ENCODE measurements at places on chromosomes 11 and 22.

DNA sequence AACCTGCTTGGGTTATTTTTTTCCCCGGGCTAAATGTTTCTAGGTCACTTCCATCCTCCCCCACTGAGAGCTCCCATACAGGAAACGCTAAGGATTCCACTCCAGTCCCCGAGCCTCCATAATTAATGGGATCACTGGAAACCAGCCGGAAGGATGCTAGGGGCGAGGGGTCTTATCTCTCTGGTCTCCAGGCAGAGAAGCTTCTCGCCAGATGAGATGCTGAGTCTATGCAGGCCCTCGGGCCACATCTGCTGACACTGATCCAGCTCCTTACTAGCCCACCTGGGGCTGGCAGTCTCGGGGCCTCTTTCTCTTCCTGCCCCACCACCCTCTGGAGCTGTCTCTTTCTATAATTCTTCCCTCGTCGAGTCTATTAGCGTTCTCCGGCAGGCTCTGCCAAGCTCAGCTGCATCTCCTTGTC lies 125.9 kb upstream of the SYT13 start:
- DNase-seq = no peak

DNA sequence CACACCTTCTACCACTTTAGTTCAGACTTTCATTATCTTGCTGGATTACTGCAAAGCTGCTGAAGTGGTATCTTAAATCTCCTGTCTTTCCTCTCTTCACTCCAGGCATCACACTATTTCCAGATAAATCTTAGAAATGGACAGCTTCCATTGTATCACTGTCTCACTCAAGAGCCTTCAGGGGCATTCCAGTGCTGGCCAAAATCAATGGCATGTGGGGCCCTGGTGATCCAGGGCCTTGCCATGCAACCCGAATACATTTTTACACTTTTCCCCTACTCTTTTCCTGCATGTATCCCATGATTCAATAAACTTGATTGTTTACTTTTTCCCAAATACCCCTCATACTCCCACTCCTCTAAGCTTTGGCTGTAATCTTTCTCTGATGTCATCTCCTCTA lies 39.4 kb upstream of the DEUP1 start:
- no peak for DNase-seq

DNA sequence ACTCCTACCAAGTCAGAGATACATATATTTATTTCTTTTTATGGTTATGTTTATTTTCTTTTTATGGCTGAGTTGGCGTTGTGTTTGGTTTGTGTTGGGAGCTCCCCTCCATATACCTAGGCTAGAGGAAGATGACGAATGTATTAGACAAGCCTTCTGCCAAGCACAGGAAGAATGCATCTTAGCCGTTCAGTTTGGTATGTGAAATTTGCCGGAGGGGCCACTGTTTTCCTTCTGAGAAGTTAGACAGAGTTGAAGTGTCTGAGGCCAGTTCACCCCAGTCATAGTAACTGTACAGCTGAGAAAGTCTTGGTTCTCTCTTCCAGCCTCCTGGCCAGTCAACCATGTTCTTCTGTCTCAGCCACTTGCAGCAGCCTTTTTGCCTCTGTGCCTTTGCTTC lies 29.8 kb downstream of the TEAD1 start:
- DNase-seq = no peak

- no peak for DNase-seq
These were observed 90.3 kb downstream of the PAX6 start for GRCh38 chr11:31720671-31721365.

- no peak for DNase-seq
These were observed 52.1 kb upstream of the NFRKB start for GRCh38 chr11:129947474-129947873.

DNA sequence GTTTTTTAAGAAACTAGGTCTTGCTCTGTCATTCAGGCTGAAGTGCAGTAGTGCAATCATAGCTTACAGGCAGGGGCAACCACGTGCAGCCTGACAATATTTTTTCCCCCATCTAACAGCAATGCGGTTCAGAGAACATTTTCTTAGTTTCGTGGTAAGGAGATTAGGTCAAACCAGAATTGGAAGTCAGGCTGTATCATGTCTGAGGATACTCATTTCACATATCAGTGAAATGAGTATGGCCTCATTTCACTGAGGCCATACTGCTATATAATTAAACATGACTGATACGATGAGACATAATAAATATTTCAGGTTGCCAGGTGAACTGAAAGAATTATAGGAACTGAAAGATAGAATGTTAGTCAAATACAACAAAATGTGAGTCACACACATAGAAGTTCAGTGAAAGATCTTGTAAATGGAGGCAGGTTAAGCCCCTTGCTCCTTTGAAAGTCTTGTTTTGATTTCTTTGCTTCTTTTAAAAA lies 32.5 kb upstream of the IZUMO1R start:
- no peak for DNase-seq

- no peak for DNase-seq
These were observed 478.1 kb upstream of the CHORDC1 start for GRCh38 chr11:90700789-90701439.

- no peak for DNase-seq
These were observed 50.2 kb upstream of the PICALM start for GRCh38 chr11:86119077-86119476.

DNA sequence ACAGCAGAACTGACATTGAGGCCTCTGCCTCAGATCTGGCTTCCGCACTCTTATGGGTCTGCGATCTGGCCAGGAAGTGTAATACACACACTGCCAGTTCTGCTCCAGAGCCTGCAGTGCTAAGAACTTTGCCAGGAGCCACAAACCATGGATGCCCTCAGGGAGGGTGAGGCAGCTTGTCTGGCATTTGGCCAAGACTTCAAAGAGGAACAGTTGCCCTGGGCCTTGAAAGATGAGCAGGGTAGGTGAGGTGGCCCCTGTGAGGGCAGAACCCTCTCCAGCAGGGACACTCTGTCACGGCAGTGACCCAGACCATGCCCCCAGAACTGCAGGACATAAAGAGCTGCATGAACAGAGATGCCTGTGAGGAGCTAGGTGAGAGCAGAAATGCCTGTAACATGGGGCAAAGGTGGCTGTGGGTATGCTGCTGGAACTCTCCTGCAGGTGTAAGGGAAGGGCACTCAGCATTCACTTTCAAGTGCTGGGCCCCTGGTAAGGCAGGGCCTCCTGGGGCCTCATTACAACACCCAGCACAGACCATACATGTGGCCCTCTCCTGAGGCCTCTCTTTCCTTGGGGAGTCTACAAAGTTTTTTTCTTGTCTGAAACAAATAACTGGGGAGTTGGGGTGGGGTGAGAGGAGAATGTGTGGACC lies 47.3 kb downstream of the NEU3 start:
- DNase-seq = no peak

- DNase-seq = no peak
These were observed 18.9 kb upstream of the TMEM121B start for GRCh38 chr22:17140022-17140421.

GRCh38 chr22:49257551-49257961 lies 570.1 kb downstream of the BRD1 start:
- DNase-seq = no peak

DNA sequence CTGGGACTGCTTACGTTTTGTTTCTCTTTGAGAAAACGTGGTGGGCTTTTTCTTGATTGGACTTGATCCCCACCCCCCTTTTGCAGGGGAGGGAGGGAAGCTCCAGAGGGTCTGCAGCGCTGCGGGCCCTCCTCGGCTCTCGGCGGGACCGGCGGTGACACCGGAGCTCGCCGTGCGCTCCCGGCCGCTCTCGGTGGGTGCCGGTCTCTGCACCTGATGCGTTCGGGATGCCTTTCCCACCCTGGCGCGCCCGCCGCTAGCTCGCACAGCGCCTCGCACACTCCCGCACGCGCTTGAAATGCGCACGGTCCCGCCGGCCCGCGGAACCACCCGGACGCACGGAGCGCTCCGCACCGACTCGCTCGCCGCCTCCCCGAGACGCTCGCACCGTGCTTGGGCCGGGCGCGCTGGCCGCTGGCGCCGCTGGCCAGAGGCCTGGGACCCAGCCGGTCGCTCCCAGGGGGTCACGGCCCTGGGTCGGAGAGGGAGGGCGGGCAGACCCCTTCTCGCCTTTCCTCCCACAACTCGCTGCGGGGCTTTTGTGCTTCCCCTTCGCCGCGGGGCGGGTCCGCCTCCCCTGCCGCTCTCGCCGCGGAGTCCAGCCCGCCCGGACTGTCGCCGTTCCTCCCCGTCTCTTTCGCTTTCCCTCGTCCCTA lies 1.0 kb downstream of the ZBTB16 start:
- peak; percentile 24 for DNase-seq

- DNase-seq = peak; percentile 61
These were observed 682 bp downstream of the ATM start for GRCh38 chr11:108223348-108224149.

DNA sequence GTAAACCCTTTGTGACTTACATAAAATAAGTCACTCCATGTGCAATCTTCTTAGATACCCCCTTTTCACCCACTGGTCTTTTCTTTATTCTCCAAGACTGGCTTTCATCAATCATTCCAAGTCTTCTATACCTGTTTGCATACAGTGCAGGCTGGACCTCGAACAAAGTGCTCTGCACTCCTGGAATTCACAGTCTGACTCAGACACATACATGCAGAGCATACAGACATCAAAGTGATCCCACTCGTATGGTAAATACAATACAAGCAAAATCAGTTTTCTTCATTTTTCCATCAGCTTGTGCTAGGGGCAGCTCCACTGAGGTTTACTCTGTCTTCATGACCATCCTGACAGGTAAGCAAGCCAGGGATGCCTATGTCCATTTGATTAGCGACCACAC lies 16.8 kb upstream of the TMPRSS5 start:
- DNase-seq = no peak

GRCh38 chr11:7050191-7050590 lies 29.9 kb downstream of the NLRP14 start:
- DNase-seq = no peak

All from central memory CD4-positive, alpha-beta T cell (primary cell).